Brain pericyte (primary cell): ENCODE measurements at places on chromosomes 5 and 9.

DNA sequence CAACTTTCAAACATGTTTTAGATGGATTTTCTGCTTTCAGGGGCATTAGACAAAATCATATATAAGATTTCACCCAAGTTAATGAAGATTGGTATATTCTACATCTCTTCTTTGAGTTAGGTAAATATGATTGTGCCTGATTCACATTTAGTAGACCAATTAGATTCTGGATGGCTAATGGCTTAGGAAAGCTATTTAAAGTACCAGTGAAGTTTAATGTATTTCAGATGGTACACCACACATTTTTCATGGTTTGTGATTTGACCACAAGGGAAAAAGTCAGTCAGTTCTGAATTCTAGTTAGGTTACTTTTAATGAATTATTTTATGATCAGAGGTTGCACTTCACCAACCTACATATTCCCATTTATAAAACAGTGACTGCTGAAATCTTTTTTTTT is 409.7 kb downstream of the ADGRV1 start:
- no peak for DNase-seq

GRCh38 chr9:126440940-126441339 is 114.3 kb downstream of the MVB12B start:
- DNase-seq, result no peak

GRCh38 chr5:174273325-174273724 is 227.8 kb downstream of the NSG2 start:
- DNase-seq, result no peak

DNA sequence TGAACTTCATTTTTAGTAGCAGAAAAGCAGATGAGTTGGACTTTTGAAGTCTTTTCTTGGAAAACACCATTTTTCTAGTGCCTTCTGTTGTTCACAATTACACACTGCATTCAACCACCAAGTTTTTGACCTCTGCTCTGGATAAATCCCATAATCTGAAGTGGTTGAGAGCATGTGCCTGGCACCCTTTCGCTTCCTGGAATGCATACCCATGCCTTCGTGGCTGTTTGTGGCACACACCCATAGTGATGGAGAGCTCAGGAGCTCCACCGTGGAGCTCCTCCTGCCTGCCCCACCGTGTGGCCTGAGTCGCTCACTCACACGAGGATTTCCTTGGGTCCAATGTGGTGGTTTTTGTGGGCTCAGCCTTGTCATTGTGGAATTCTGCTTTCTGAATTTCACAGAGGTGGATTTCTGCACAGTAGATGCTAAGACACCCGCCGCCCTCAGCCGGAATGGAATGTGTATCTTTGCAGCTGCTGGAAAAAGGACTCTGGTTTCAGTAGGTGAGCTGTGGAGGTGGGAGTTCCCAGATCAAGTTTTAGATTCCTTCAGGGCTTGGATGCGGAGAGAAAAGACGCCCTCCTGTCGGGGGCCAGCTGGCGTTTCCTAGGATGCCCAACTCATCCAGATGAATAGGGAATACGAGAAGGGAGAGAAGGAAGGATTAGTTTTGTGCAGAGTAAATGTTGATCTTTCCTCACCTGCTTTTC is 500.4 kb downstream of the IRX1 start:
- DNase-seq, result no peak

GRCh38 chr5:38720554-38721361 is 125.1 kb upstream of the OSMR start:
- no peak for DNase-seq

GRCh38 chr5:126483156-126483555 is 59.9 kb downstream of the GRAMD2B start:
- DNase-seq, result no peak

GRCh38 chr9:75487856-75488718 is 399.8 kb downstream of the OSTF1 start:
- DNase-seq, result no peak

GRCh38 chr5:80231243-80231642 is 24.6 kb downstream of the SERINC5 start:
- DNase-seq, result no peak

DNA sequence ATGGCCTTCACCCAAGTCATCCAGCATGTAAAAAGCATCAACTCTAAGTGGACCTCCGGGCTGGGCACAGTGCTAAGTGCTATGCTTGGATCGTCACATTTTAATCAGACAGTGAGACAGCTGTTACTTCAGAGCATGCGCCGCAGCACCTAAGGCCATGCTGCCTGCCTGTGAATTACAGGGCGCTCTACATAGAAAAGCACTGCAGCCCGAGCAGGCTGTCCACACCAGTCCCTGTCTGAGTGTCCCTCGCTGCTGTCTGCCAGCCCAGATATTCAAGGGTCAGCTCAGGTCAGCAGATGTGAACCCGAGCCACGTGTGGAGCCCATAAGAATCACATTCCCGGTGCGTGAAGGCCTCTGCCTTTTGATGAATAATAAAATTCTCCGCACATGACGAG is 37.1 kb downstream of the AK8 start:
- no peak for DNase-seq

GRCh38 chr9:91421971-91422757 is 1.5 kb downstream of the NFIL3 start:
- no peak for DNase-seq

DNA sequence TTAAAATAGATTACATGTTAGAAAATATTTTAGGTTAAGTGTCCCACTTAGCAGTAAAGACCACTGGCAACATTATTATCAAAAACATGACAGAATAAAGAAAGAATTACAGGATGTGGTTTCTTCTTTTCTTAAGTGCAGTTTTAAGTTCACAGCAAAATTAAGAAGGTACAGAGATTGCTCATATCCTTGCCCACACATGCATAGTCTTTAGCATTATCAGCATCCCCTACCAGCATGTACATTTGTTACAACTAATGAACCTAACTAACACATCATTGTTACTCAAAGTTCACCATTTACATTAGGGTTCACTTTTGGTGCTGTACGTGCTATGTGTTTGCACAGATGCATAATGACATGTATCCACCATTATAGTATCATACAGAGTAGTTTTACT is 837.7 kb upstream of the CDH9 start:
- DNase-seq, result no peak

DNA sequence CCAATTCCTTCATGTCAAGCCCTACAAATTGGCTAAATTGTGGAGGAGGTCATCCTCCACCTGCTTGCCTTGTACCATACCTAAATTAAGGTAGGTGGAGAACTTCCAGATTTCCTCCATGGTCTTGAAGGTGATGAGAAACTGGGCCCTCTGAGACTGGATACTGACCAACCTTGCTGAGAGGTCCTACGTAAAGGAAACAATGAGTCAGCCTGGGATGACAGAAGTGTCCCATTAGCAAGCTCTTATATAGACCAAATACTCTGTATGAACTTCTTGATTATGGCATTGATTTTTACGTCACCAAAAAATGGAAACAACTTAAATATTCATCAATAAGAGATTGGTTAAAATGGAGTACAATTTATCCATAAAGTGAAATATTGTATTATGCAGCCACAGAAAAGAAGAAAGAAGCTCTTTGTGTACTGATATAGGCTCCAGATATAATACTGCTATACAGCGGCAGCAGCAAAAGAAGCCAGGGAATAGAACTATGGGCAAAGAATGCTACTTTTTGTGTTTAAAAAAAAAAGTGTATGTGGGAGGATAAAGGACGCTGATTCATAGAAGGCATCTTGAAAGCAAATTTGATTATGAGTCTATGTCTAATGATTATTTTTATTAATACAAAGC is 18.3 kb downstream of the SH3TC2 start:
- no peak for DNase-seq

GRCh38 chr5:77360381-77360780 is 131.7 kb downstream of the WDR41 start:
- no peak for DNase-seq

- DNase-seq, result no peak
These were observed 132.3 kb upstream of the ELL2 start for GRCh38 chr5:96093890-96094381.

DNA sequence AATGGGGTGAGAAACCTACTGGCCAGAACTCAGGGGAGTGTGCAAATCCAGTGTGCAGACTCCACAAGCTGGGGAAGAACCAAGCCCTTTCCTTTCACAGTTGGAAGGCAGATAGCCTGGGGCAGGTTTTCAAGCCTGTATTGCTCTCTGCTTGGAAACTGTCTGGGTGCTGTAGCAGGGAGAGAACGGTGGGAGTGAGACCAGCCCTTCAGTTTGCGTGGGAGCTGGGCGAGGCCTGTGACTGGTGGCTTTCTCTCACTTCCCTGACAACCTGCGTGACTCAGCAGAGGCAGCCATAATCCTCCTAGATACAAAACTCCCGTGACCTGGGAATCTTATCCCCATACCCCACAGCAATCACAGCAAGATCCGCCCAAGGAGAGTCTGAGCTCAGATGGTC is 44.9 kb upstream of the SNCAIP start:
- DNase-seq, result no peak

GRCh38 chr9:91246846-91247245 is 114.9 kb downstream of the AUH start:
- no peak for DNase-seq

DNA sequence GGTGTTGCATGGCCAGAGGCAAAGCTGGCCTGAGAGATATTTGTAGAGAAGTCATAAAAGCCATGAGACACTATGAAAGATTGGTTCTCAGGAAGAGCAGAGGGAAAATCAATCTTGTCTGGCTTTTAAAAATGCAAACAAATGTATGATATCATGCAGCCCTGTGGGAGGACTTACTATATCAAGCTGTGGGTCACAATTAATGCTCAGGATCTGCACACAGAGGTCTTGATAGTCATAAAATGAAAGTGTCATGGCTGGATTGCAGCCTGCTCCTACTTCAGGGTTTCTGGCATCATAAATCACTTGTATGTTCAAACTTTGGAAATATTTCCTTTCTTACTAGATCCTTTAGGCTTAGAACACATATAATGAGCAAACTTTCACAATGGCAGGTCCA is 151.5 kb downstream of the SEMA6A start:
- DNase-seq, result no peak

- DNase-seq, result no peak
These were observed 101.0 kb downstream of the USP20 start for GRCh38 chr9:129936222-129936621.

GRCh38 chr5:148730270-148730669 is 75.9 kb upstream of the HTR4 start:
- no peak for DNase-seq

DNA sequence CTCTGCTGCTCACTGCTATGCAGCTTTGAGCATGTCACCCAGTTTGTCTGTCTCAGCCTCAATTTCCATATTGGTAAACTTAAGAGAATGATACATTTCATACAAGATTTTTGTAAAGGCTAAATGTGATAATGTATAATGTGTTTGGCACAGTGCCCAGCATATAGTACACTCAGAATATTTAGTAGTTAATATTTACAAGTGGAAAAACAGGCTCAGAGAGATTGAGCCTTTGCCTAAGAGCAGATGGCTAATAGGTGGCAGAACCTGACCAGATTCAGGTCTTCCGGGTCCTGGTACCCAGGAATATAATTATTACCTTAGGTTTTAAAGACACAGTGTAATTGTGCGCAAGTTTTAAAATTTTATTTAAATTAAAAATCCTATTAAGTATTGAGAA is 46.8 kb upstream of the KIAA1958 start:
- DNase-seq, result no peak

DNA sequence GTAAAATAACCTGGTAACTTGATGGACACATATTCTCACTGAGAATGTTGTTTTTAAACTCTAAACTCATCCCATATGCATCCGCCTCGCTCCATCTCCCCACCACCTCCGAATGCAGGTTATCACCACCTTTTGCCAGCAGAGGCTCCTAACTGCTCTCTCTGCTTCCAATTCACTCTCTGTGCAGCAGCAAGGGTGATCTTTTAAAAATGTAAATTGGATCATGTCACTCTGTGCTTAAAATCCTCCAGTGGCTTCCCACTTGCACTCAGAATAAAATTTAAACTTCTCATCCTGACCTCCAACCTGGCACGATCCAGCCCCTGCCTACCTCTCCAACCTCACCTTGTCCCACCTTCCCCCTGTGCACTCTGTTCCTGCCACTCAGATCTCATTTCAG is 317.2 kb downstream of the ZSWIM6 start:
- DNase-seq, result no peak

- DNase-seq, result no peak
These were observed 8.0 kb downstream of the MTAP start for GRCh38 chr9:21810388-21810787.

DNA sequence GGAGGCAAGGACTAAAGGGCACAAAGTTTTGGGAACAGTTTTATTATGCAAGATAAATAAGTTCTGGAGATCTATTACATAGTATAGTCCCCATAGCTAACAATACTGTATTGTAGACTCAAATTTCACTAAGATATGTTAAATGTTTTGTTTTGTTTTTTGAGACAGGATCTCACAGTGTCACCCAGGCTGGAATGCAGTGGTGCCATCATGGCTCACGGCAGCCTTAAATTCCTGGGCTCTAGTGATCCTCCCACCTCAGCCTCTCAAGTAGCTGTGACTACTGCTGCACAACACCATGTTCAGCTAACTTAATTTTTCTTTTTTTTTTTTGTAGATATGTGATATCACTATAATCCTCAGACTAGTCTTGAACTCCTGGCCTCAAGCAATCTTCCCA is 109.6 kb downstream of the TRIM32 start:
- no peak for DNase-seq

GRCh38 chr5:102421647-102422046 is 77.2 kb downstream of the SLCO6A1 start:
- no peak for DNase-seq

- DNase-seq, result no peak
These were observed 169.6 kb upstream of the SNX2 start for GRCh38 chr5:122605236-122605635.

- no peak for DNase-seq
These were observed 128.2 kb downstream of the HACD4 start for GRCh38 chr9:20903212-20903611.

- no peak for DNase-seq
These were observed 75.0 kb upstream of the RAD23B start for GRCh38 chr9:107208121-107208520.

- no peak for DNase-seq
These were observed 80.1 kb downstream of the F2RL2 start for GRCh38 chr5:76542887-76543690.

- DNase-seq, result no peak
These were observed 3.5 kb upstream of the PRDM12 start for GRCh38 chr9:130660683-130661450.

- DNase-seq, result no peak
These were observed 55.9 kb upstream of the ERCC6L2 start for GRCh38 chr9:95819636-95820035.

- DNase-seq, result no peak
These were observed 89.0 kb downstream of the DCP2 start for GRCh38 chr5:113065626-113066025.

GRCh38 chr9:133494636-133495326 is 15.9 kb upstream of the SLC2A6 start:
- no peak for DNase-seq

DNA sequence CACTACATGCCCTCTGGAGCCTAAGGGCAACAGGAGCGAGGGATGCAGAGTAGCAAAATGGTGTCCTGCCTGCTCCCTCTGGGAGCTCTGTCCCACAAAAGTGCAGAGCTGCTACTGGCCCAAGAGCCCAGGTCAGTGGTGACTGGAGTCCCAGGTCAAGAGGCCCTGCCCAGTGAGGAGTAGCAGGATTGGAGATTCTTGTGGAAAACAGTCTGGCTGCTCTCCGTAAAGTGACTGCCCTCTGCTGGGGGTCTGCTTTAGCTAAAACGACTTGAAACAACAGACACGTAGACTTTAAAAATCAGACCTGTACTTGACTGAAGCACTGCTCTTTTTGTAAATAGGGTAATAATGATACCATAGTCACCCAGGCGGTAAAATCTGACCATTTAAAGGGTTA is 917.0 kb downstream of the MAT2B start:
- DNase-seq, result no peak

GRCh38 chr5:169258372-169259000 is 42.5 kb downstream of the SLIT3 start:
- no peak for DNase-seq
